Activated CD4-positive, alpha-beta T cell treated with anti-CD3 and anti-CD28 coated beads, Interleukin-2, amount 50 U/mL, for 16 hours (primary cell): ENCODE measurements at places on chromosomes 11 and 22.

GRCh38 chr11:9015677-9016076 is 11.9 kb upstream of the NRIP3 start:
- DNase-seq: peak; percentile 77

GRCh38 chr11:77200351-77201268 is 72.6 kb downstream of the MYO7A start:
- no peak for DNase-seq

GRCh38 chr11:59776210-59777066 is 21.3 kb downstream of the STX3 start:
- DNase-seq: peak; percentile 61

- DNase-seq: peak; percentile 48
Measured at GRCh38 chr11:14537134-14537599, 17.0 kb upstream of the PSMA1 start.

- DNase-seq: no peak
Measured at GRCh38 chr11:91788764-91789163, 435.9 kb upstream of the FAT3 start.

DNA sequence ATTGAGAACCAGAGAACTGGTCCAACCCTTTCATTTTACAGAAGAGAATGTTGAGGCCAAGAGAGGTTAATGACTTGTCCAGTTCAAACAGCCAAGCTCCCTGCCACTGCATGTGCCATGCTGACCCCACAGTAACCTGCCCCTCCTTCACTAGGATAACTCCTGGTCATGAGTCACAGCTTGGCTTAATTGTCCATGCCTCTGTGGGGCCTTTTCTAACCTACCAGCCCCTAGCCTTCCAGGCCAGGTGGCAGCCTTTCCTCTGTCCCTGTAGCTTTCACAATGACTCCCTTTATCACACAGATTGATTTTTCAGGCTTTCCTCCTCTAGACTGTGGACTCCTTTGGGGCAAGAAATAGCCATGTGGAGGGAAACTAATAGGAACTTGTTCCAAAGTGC is 97.2 kb downstream of the PIWIL4 start:
- no peak for DNase-seq

GRCh38 chr11:43360361-43361032 is 1.8 kb downstream of the TTC17 start:
- DNase-seq: no peak

GRCh38 chr22:47310601-47311000 is 548.2 kb downstream of the TBC1D22A start:
- DNase-seq: no peak

DNA sequence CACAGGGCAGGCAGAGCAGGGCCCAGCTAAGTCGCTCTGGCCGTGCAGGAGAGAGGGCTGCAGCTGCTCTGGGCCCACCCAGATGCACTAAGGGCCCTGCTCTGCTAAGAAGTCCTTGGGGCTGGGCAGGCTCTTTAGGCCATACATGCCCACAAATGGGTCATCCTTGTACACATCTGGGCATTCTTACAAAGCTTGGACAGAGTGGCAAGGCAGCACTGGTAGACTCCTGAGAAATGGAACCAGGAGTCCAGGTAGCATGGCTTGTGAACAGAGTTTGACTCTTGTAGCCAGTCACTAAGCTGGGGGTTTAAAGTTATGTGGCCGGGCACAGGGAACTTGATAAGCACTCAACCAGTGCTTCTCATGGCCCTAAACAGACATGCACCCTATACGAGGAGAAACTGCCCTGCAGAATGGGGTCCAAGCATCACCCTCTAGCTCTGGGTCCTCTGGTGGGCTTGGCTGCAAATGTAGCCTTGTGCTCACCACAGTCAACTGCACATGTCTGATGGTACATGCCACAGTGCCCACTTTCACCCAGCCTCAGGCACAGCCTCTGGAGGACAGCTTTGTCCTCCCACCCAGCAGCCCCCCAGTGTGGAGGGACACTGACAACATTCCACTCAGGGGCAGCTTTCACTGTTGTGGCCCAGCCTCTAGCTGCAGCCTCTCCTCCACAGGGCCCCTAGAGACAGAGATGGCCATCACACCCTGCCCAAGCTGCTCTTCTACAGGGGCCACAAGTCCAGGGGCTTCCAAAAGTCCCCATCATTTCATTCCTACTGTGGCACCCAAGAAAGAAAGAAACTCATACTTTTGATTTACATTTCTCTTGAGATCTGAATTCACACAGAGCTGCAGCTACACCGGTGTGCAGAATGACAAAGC is 75.2 kb downstream of the DGCR2 start:
- no peak for DNase-seq

DNA sequence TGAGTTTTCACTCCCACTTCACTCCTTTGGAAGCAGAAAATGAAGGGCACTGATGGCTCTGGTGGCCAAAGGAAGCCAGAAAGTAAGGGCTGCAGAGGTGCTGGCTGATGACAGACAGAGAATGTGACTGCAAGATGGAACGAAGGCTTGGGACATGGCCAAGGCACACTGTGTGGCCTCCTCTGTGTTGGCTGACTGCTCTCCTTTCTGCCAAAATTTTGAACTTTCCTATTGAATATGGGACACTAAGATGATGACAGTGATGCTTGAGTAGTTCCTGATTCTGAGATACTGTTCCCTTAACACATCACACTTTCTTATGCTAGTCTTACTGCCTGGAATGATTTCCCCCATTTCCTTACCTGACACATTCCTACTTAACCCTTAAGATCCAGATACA is 156.4 kb downstream of the SWAP70 start:
- DNase-seq: no peak

DNA sequence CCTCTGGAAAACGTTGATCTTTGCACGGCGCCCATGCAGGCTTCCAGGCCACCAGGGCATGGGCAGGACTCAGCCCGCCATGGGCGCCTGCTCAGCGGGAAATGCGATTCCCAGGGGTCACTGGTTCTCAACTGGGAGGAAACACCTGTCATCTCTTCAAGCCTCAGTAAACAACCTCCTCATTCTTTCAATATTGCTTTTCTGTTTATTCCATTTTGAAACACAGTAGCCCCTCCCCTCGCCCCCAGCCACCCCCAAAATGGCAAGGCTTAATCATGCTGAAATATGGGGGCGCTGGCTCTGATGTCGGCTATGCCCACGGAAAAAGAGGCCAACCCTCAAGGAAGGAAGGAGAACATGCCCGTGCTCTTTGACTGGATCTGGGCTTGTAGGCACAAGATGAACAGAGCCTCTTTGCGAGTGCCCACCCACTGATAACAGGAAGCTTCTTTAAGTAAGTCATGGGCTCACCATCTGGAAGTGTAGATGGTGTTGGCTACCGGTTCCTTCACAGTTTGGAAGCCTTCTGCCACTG is 594 bp upstream of the POU2AF1 start:
- no peak for DNase-seq

DNA sequence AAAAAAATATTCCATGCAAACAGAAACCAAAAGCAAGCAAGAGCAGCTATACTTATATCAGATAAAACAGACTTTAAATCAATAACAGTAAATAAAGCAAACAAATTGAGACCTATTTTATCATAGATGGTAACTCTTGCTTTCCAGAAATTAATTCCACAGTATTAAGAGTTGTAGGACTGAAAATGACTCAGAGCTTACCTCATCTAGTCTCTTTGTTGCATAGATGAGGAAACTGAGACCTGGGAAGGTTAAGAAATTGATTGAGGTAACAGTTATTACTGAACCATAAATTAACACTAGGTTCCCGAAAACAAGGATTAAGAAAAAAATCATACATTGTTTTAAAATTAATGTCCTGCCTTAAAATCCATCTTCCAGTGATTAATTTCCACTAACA is 123.8 kb downstream of the PLEKHA7 start:
- no peak for DNase-seq

DNA sequence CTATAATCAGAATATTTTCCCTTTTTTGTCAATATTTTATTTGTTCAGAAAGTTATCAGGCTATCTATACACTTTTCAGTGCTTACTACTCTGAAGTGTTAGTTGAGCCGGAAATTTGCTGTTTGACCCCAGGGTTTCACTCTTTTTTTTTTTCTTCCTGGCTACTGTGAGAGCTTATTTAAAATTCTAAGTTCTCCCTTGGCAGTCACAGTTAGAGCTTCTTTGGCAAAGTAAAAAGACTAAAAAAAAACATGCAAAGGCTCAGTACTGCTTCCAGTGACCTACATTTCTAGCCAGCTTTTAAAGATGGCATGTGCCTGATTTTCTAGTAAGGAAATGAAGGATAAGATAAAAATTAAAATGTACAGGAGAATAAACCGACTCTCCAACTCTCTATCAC is 48.4 kb downstream of the ELP4 start:
- no peak for DNase-seq

- no peak for DNase-seq
Measured at GRCh38 chr11:133983660-133984316, 27.0 kb upstream of the IGSF9B start.

DNA sequence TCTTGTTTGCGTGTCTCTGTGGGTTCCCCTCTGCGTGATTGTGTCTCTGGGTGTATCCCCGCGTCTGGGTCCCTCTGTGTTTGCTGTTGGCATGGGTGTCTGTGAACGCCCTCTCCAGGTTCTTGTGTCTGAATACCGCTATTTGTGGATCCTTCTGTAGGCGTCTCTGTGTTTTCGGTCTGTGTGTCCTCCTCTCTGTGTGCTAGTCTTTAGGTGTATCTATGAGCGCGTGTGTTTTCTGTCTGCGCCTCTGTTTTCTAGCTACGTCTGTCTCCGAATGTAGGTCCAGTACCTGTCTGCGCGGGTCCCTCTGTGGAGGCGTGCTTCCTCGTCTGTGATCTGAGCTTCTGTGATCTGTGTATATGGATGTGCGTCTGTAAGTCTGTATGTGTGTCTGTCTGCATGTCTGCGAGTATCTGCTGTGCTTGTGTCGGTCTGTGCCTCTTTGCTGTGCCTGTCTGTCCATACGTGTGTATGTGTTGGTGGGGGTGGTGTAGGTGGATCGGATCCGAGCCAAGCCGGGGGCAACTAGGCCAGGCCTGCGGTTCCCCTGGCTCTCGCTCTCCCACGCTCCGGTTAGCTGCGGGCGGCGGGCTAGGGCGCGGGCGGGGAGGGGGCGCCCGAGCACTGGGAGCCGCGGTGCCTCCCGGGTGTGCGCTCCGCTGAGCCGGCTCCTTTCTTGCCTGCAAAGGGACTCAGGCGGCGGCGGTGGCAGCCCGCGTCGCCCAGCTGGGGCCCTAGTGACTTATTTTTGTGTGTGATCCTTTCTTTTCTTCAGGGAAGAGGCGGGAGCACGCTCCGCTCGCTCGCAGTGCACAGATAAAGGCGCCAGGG is 105.3 kb upstream of the E2F8 start:
- DNase-seq: no peak

- DNase-seq: no peak
Measured at GRCh38 chr22:45008186-45008681, 1.6 kb downstream of the PHF21B start.
